ENCODE measurements at places on chromosomes 13 and 19.

DNA sequence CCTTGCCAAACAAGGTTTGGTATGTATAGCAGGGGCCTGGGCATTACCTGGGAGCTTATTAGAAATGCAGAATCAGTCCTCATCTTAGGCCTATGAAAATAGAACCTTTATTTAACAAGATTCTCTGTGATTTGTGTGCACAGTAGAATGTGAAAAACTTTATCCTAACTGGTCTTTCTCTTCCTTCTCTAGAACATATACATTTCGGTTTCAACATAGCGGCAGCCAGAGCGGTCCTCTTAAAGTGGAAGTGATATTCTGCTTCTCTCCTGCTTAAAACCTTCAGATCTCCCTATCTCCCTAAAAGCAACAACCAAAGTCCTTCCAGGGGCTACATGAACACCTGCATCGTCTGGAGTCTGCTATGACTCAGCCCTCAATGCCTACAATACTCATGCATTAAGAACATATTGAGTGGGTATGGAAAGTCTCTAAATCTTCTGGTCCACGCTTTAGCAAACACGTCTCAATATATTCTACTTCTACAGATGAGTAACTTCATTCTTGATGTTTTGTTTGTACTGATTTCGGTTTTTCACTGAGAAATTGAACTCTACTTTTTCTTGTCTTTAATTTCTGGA is 84.5 kb downstream of the SPRY2 start:
- no peak for DNase-seq

GRCh38 chr13:25890671-25891212 is 161.1 kb downstream of the SHISA2 start:
- no peak for DNase-seq

- no peak for DNase-seq
Measured at GRCh38 chr19:49878744-49879070, 1.2 kb downstream of the TBC1D17 start.

DNA sequence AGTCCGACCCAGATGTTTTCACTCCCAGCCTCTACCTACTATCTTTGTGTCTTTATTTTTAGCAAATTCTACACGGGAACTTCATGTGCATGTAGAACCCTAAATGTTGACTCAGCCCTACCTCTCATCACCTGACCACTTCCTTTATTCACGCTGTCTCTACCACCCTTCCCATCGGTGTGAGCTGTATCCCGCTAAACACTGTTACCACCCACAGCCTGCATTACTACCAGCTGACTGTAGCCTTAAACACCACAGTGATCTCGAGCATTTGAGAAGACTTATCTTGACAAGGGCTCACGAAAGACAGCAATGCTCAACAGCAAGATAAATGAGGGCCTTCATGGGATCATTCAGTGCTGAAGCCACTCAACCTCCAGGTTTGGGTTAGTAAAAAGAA is 15.1 kb downstream of the NCR1 start:
- DNase-seq, result no peak

GRCh38 chr13:74251778-74252519 is 117.7 kb upstream of the KLF12 start:
- no peak for DNase-seq

DNA sequence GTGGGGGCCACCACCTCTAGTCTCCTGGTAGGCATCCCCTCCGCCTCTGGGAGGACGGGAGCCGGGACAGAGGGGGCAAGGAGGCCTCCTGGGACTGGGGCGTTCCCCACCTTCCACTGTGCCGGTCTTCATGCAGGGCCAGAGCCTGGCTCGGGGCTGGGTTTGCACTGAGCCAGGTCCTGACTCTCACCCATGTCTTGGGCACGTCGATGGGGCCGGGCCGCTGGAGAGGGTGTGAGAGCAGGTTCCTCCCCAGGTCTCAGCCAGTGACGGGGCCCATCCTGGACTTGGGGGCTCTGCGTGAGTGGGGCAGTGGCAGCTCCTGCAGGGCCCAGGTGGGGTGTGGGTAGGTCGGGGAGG is 26.6 kb downstream of the ATP11A start:
- no peak for DNase-seq

DNA sequence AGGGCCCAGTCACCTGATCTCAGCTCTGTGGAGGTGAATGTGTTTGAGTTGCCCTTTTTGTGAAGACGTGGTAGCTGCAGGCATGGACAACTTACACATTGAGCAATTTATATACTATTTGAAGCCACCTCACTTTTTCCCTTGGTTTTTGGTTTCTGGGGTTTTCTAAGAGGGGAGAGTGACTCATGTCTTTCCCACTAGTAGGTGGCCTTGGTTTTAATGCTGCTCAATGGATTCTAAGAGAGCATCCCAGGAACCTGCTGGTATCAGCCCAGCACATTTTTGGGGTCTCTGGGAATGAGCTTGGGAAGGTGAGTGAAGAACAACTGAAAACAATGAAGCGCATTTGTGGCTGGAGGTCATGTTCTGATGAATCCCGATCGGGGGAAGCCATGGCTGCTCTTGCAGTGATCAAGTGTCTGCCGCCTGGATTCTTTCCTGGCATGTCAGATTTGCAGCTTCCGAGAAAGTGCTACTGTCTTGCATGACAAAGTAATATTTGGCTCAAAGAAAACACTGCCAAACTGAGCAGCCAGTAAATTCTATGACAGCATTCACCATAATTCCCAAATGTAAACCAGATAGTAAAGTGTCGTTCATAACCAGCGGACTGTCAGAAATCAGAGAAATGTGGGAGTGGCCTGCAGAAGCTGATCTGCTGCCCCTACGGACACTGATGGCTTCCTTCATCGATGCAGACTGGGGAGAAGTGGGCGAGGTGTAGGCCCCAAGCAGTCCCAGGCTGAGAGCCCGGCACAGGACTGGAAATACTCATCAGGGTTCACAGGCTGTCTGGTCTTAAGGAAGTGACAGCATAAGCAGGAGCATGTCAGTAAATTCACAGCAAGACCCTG is 98.7 kb downstream of the COL4A2 start:
- no peak for DNase-seq
